ENCODE measurements at places on chromosomes 16 and 17.

DNA sequence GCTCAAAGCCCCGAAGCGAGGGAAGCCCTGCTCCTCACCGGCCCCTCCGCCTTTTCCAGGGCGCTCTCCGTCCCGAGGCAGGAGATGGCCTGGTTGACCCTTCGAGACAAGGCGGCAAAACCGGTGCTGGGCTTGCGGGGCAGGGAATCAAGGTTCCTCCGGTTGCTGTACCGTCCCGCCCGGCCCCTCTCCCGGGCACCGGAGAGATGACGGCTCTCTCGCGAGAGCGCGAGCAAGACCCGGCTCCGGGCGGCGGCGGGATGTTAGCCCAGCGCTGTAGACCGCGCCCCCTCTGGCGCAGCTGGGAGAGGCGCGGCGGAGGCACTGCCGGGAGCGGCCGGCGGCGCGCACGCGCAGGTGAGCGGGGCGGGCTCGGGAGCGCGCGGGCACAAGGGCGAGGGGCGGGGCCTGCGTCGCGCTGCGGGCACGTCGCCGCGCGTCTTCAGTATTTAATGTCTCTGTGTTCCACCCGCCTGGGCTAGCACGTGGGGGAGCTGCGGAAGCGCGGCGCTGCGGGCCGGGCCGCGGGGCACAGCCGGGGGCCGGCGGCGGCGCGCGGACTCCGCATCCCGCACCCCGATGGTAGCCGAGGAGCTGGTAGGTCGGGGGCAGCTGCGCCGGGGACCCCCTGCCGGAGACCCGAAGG lies at the start of gene AKAP1:
Gene AKAP1, plus strand, starts transcription at position 445 of the 646 bp plus-strand sequence. CDS start 20,219 bp downstream, outside the sequence.
- DNase-seq: peak; percentile 93

- DNase-seq: no peak
Measured at GRCh38 chr17:58051468-58051867, 31.8 kb upstream of the DYNLL2 start.

- no peak for DNase-seq
Measured at GRCh38 chr17:16415031-16415924, at the start of gene TRPV2. Gene TRPV2, plus strand, starts transcription at chr17:16415571. Its CDS starts 2,098 bp downstream, at chr17:16417669.

- peak; percentile 59 for DNase-seq
Measured at GRCh38 chr17:9576521-9577372, at the start of gene CFAP52. Gene CFAP52, plus strand, starts transcription at chr17:9576642. Its CDS starts 54 bp downstream, at chr17:9576696.

- DNase-seq: no peak
Measured at GRCh38 chr17:4469552-4469951, 29.1 kb upstream of the SPNS2 start.

GRCh38 chr16:4574919-4575705 lies 19.0 kb downstream of the C16orf96 start:
- DNase-seq: no peak

GRCh38 chr16:84499638-84500037 lies 4.8 kb downstream of the MEAK7 start:
- no peak for DNase-seq

- no peak for DNase-seq
Measured at GRCh38 chr17:60610473-60610872, 10.5 kb downstream of the PPM1D start.

DNA sequence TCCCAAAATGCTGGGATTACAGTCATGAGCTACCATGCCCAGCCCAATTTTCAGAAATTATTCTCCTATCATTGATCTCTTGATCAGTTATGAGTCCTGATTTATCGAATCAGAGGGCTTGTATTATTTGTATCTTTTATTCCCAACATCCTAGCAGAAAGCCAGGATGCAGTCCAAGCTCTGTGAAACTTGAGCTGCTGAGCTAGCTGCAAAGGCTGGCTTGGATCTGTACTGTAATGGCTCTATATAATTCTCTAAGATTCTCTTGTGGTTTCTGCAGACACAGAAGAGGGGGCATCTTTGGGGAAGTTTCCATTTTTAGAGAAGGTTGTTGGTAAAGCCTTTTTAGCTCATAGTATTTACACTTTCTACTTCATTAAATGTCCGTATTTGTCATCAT lies 227.1 kb downstream of the MAP2K4 start:
- DNase-seq: no peak

GRCh38 chr16:17590711-17591654 lies 120.2 kb upstream of the XYLT1 start:
- DNase-seq: peak; percentile 25

GRCh38 chr16:12391956-12392355 lies 411.7 kb downstream of the CPPED1 start:
- DNase-seq: no peak

DNA sequence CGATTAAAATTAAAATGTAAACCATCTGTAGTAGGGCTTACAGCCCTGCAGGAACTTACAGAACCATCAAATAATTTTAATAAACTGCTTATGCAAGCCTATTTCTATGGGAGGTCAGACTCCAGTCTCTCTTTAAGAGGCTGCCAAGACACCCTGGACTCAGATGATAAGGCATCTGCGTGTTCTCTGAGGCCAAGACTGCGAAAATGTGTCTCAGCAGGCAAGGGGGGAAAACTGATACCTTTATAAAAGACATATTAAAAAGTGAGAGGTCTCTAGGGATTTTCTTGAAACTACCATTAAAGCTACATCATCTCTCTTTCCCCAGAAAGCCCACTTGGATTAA lies 32.2 kb downstream of the MPHOSPH6 start:
- DNase-seq: no peak

DNA sequence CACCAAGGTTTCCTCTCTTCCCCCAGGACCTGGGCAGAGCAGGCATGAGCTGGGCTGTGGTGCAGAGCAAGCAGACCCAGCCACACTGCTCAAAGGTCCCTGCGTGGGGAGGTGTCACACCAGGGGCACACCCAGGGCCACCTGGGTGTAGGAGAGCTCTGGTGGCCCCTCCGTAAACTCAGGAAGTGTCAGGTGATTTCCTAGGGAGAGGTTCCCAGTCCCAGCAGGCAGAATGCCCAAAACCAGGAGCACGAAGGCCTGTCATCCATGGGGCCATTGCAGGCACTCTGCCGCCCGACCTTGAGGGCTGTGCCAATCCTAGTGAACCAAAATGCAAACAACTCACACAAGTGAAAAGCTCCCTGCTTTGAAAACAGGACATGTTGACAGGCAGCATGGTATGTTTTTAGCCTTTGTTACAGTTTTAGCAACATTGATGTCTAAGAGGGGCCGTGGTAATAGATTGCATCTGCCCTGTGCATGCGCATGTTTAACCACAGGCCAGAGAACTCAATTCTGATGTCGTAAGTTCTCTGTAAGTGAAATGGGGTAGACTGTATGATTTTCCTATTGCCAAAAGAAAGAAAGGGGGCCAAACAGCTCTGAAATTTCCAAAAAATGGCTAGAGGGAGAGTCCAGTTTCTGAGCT lies 21.3 kb downstream of the CIBAR2 start:
- no peak for DNase-seq

DNA sequence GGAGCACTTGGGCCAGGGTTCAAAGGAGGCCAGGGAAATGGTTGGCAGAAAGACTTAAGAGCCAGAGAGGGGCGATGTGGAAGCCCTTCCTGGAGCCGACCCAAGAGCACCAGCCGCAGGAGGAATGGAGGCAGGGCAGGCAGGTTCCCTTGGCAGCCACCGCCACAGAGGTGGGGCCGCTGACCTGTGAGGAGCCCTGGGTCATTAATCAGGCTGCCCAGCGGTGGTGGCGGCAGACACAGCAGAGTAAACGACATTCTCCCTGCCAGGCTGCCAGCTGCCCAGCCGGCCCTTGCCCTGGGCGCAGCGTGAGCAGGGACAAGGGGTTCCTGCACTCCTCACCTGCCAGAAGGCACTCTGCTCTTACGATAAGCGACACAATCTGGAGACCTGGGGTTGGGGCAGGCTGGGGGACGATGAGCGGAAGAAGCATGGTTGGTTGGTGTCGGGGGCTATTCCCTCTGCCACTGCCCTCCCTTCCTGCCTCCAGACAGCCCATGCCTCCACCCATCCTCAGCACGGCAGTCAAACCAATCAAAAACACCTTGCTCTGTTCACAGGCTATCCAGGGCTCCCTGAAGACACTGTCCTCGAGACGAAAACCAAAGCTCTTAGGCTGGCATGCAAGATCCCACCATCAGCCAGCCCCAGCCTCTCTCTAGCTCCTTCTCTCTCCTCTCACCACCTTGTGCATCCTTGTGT lies 40.9 kb downstream of the PLXDC1 start:
- no peak for DNase-seq

- no peak for DNase-seq
Measured at GRCh38 chr16:48024042-48024441, 131.8 kb downstream of the ABCC12 start.

GRCh38 chr17:39737206-39737759 lies 455 bp upstream of the GRB7 start:
- no peak for DNase-seq

DNA sequence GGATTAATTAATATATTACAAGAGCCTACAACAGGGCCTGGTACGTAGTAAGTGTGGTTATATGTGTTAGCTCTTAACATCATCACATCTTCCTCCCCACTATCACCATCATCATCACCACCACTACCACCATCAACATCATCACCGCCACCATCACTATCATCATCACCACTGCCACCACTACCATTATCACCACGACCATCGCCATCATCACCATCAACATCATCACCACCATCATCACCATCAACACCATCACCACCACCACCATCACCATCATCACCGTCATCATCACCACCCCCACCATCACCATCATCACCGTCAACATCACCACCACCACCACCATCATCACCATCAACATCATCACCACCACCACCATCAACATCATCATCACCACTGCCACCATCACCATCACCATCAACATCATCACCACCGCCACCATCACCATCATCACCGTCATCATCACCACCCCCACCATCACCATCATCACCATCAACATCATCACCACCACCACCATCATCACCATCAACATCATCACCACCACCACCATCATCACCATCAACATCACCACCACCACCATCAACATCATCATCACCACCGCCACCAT lies 7.8 kb upstream of the IL4R start:
- DNase-seq: no peak

DNA sequence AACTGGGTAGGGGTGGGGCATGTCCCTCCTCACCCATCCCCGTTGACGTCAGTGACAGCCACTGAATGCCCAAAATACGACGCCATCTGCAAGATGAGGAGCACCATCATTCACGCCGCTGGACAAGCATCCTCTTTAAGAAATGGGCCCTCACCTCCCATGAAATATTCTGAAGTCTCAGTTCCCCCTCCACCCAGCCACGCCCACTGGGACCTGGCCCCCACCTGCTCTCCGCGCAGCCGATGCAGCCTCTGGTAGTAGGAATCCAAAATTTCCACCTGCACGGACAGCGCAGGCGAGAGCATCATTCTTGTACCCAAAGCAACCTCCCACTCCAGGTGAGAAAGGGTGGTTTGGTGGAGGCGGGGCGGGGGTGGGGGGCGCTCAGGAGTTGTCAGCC lies 5.6 kb downstream of the ITGA2B start:
- DNase-seq: no peak

DNA sequence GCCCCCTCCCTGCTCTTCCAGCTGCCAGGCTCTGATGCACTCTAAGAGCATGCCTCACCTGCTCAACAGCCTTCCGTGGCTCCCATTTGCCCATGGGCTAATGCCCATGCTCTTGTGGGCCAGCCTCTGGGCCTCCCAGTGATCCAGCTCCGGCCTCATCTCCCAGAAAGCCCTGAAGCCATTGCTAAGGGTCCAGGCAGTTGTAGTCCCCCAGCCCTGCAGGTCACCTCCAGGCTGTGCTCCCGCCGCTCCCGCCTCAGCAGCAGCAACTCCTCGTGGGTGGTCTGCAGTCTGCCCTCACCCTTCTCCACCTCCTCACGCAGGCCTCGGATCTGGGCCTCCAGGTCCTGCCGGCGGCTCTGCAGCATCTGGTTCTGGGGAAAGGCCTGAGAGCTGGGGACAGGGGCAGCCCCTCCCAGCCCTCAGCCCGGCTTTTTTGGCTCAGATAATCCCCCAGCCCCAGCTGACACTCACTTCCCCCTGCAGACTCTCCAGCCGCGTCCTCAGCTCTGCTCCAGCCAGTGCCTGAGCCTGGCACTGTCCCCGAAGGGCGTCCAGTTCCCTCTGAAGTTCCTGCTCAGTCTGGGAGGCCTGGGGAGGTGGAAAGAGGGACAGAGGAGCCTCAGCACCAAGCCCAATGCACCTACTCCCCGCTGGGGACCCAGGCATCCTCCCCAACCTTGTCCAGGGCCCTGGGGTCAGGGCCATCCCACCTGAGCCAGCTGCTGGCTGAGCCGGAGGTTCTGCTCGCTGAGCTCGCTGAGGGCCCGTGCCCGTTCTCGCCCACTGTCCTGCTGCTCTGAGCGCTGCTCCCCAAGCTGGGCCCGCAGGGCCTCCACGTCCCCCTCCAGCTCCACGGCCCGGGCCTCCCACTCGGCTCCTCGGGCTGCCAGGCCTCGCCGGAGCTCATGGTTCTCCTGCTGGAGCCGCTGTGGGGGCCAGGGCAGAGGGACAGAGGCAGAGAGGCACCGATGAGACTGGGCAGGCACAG lies 6.2 kb downstream of the BICDL2 start:
- DNase-seq: no peak

DNA sequence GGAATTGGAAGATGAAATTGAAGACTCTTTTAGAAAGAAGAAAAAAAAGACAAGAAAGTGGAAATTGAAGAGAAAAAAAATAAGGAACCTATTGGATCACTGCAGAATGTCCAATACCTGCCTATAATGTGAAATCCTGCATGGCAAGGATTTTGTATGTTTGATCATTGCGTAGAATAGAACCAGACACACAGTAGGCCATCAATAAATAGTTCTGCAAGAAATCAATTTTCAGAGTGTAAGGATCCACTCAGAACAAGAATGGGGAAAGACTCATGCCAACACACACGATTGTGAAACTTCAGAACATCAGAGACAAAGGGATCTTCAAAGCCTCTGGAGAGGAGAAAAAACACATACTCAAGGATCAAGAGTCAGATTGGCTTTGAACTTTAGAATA lies 39.7 kb upstream of the DHX40 start:
- DNase-seq: no peak

DNA sequence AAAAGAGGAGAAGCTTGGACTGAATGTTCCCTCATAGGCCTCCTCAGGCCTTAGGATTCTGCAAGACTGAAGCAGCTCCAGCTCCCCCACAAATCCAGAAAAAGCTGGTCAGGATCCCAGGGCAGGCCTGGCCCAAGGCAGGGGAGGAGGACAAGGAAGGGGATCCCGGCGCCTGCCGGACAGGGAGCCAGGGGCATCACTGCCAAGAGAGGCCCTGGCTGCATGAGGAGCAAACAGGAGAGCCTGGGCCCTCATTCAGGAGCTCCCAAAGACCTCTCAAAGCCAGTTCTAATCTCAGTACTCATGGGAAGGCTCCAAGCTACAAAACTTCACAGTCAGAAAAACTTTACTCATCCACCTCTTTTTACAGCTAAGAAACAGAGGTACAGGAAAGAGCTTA lies 67.3 kb downstream of the ZNF423 start:
- DNase-seq: no peak

GRCh38 chr17:8880466-8880865 lies 13.0 kb upstream of the PIK3R6 start:
- DNase-seq: no peak

GRCh38 chr16:68146585-68146984 lies 61.4 kb downstream of the NFATC3 start:
- DNase-seq: no peak
